ENCODE measurements at places on chromosomes 5 and 9.

DNA sequence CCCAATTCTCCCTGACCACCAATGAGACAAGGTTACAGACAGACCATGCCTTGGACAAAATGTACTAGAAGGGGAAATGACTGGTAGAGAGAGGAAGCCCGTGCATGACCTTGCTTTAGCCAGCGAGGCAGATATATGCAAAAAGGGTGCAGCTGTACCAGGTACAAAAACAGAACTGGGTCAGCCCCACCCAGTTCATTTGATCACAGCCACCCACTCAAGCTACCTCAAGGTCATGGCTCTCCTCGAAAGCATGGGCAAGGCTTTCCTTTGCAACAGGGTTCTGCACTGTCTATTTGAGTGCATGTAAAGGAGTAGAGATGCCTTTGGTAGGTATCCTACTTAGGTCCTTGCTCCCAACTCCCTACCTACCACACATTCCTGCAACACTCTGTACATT is 33.3 kb downstream of the TLE1 start:
- no peak for DNase-seq

DNA sequence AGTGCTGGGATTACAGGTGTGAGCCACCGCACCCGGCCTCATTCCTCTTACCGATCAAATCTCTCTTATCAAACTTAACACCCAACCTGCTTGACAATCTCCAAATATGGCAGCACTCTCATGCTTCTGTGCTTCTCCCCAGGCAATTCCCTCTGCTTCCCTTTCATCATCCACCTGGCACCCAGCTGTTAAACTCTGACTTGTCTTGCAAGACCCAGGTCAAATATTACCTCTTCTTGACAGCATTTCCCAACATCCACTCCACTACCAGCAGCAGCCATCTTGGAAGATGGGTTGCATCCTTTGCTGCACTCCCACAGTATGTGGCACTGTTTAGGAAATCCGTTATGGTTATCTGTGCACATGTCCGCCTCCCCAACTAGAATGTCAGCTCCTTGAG is 113.6 kb downstream of the ACTL7B start:
- DNase-seq, result no peak

DNA sequence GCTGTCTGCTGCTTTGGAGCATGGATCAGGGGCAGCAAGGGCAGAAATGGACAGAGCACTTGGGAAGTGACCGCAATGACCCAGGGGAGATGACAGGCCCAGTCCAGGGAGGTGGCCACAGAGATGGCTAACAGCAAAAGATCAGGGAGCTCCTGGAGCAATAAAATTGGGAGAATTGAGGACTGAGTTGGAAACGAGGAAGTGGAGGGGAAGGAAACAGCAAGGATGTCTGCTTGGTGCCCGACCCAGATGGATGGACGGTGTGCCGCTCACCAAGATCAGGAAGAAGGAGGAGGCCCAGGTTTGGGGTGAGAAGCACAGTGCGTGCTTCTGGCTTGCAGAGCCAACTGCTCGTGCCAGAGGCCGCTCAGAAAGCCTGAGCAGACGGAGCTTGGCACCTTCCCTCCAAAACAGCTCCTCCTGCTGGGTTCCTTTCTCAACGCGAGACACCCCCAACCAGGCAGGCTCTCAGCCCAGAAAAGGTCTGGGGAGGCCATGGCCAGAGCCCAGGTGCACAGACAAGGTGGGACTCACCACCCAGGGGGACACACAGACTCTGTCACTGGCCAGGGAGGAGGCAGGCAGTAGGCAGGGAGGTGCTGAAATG is 1.7 kb upstream of the SLC34A1 start:
- no peak for DNase-seq

- no peak for DNase-seq
These were observed 181.1 kb downstream of the PDZD2 start for GRCh38 chr5:31819926-31820516.

- no peak for DNase-seq
These were observed 597.4 kb upstream of the PTGER4 start for GRCh38 chr5:40082313-40082712.

- DNase-seq, result no peak
These were observed 109.8 kb downstream of the GALNT10 start for GRCh38 chr5:154300207-154300883.

GRCh38 chr9:106930477-106930876 is 67.5 kb downstream of the ZNF462 start:
- DNase-seq, result no peak

DNA sequence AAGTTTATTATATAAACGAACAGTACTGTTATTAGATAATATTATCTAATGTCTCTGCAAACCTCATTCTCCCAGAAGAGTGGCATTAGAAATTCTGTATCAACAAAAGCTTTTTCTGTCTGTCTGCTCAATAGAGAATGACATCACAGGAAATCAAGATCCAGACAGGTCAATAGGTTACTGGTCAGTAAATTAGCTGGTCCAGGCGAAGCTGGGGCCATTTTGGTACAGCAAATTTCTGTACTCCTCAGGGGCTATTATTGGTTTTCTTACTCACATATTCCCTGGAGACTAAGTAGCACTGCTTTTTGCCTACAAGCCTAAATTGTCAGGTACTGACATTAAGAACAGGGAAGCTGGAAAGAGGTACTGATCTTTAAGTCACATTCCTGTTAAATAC is 80.5 kb downstream of the PLPP1 start:
- no peak for DNase-seq

DNA sequence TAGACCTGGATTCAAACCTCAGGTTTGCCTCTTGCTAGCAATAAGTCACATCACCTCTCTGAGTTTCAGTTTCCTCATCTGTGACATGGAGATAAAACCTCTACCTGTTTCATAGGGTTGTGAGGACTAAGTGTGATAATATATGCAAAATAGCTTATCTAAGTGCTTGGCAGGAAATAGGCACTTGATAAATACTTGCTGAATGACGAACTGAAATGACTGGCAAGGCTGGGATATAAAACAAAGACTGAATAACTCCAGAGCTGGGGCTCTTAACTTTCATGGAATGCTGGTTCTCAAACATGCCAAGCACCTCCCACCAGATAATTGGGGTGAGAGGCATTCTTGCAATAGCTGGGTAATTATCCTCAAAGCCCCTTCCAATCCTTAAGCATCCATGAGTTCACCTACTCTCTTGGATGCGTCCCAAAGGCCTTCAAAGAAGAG is 87.6 kb downstream of the ADRB2 start:
- no peak for DNase-seq

DNA sequence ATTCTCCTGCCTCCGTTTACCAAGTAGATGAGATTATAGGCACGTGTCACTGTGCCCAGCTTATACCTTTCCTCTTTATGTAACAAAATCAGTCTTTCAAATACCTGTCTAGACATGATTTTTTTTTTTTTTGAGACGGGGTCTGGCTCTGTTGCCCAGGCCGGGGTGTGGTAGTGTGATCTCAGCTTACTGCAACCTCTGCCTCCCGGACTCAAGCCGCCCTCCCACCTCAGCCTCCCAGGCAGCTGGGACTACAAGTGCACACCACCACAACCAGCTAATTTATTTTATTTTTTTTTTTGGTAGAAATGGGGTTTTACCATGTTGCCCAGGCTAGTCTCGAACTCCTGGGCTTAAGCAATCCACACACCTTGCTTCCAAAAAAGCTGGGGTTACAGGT is 13.2 kb downstream of the NADK2 start:
- no peak for DNase-seq

GRCh38 chr5:146336197-146336596 is 2.4 kb upstream of the POU4F3 start:
- DNase-seq, result no peak

GRCh38 chr5:112973036-112973435 is 3.6 kb upstream of the DCP2 start:
- DNase-seq, result no peak

- no peak for DNase-seq
These were observed at the start of gene AK1 for GRCh38 chr9:127877566-127877998. Gene AK1 (minus strand): TSS chr9:127877675. CDS start chr9:127874617, 3,058 bp downstream.

DNA sequence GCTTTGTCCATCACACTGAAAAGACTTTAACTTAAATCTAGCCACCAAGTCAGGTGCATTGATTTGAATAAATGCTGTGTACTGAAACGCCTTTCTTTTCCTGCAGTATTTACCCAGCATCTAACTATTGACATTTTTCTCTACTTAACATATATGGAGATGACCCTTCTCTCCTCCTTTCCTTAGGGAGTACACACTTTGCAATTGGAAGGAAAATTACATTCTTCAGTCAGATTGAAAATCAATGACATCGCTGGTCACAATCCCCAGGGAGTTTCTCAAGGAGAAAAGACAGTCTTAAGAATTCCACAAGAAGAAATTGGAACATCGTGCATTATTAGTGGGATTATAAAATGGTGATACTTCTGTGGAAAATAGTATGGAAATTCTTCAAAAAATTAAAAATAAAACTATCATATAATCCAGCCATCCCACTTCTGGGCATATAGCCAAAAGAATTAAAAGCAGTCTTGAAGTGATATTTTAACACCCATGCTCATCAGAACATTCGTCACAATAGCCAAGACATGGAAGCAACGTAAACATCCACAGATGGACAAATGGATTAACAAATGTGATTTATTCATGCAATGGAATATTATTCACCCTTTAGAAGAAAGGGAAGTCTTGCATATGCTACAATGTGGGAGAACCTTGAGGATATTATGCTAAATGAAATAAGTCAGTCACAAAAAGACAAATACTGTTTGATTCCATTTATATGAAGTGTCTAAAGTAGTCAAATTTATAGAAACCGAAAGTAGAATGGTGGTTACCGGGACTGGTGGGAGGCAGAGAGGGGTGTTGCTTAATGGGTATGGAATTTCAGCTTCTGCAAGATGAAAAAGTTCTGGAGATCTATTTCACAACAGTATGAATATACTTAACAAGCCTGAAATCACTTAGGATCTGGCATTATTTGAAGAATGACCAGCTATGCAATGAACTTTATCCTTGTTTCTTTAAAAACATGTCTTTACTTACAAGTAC is 14.3 kb upstream of the FREM1 start:
- DNase-seq, result no peak

GRCh38 chr9:13689925-13690324 is 410.4 kb upstream of the MPDZ start:
- DNase-seq, result no peak

GRCh38 chr5:95938766-95939165 is 22.9 kb downstream of the ELL2 start:
- DNase-seq, result no peak

- DNase-seq, result peak; percentile 50
These were observed at the start of gene CCNO for GRCh38 chr5:55232985-55233928. Gene CCNO (minus strand): TSS chr5:55233608. CDS start chr5:55233523, 85 bp downstream.

GRCh38 chr5:24068524-24068923 is 561.1 kb downstream of the PRDM9 start:
- no peak for DNase-seq

DNA sequence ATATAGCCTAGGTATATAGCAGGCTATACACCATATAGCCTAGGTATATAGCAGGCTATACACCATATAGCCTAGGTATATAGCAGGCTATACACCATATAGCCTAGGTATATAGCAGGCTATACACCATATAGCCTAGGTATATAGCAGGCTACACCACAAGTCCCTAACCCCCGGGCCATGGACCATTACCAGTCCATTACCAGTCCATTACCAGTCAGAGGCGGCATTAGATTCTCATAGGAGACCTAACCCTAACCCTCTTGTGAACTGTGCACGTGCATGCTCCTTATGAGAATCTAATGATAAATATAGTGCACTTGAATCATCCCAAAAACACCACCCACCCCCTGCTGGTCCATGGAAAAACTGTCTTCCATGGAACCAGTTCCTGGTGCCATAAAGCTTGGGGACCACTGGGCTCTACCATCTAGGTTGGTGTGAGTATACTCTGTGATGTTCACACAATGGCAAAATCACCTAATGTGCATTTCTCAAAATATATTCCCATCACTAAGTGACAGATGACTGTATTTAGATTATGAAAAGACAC is 4.7 kb downstream of the PLIN2 start:
- DNase-seq, result no peak

DNA sequence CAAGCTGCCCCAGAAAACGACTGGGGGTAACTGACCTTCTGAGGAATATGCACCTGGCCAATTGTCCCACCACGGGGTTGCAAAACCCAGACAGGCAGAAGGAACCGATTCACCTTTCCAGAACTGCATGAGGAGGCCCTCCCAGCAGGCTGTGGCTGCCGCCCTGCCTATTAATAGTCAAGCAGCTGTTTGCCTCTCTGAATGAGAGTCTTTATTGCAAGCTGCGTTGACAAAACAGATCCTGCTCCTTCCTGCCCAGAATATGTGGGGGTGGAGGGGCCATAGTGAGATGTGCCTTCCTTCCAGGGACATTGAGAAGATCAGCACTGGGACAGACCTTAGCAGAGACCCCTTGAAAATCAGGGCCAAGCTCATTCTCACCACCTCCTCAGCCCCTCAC is 18.3 kb upstream of the TCOF1 start:
- DNase-seq, result no peak

DNA sequence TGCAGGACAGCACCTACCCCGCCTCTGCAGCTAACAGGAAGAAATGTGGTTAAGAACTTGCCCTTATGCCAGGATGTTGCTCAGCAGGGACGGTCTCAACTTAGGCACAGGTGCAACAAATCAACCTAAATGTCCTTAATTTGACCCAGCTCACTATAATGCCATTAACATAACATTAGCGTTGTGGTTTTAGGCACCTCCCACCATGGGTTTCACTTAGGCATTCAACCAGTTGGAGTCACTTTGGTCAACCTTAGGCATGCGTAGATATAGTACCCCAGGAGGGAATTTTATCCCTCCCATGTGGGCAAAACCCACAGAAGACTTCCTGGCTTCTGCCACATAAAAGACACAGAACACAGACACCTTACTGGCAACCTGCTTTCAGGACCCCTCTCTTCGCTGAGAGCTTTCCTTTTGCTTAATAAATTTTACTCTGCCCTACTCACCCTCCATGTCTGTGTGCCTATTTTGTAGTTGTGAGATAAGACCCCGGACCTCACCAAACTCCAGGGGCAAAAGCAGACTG is 8.7 kb upstream of the ERAP1 start:
- peak; percentile 12 for DNase-seq

GRCh38 chr9:126663661-126664072 is 49.9 kb downstream of the LMX1B start:
- no peak for DNase-seq

DNA sequence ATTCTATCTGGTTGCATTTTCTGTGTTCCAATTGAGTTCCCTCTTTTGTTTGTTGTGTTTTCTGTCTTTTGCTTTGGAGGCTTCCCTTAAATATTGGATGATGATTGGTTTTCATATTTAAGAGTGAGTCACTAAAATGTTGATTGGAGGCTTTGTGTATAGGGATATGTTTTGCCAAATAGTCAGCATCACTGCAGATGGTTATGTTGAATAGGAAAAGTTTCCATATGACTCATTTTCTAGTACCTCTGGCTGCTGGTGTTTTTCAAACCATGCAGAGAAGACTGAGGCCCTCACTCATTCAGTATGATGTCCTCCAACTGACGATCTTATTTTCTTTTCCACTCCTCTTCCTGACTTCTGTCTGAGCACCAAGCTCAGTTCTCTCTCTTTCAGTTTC is 1290.0 kb downstream of the EFNA5 start:
- no peak for DNase-seq

GRCh38 chr5:129499208-129499852 is 39.2 kb downstream of the ADAMTS19 start:
- no peak for DNase-seq

GRCh38 chr5:103744159-103744558 is 181.6 kb upstream of the NUDT12 start:
- no peak for DNase-seq

- no peak for DNase-seq
These were observed 455.5 kb downstream of the ACTL7B start for GRCh38 chr9:108400297-108400696.
